ENCODE measurements at places on chromosomes 5 and 9. TPM values are rescaled to one million over a fixed set of nuclear protein-coding genes. Genes with fewer than 3 reads are reported as not detected.

DNA sequence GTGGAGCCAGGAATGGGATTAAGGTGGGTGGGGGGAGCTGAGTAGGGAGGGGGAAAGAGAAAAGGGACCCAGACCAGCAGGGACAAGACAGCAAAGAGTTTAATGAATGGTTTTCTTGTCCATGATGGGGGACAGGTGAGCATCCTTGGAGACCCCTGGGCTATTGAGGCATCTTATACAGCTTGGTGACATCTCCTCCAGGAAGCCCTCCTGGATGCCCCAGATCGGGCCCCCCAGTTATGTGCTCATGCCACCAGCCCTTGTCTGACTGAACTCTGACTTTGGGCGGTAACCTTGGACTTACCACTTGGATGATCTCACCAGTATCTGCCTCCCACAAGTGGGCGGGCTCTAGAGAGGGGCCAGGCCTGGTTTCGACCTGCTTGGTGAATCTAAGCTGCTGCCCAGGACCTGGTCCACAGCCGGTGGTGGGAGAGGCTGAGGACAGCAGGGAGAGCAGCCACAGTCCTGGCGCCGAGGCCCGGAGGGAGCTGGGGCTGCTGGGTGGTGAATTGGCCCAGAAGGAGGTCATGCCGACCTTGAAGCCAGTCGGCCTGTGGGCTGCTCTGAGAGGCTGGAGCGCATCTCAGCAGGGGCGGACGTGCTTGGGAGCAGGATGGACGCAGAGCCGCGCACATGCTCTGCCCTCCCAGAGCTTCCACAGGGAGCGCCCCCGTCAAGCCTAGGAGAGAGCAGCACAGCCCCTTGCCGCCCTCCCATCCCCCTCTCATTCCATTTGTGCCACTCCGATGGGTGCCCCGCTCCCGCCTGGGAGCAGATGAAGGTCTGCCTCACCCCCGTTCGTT is 36.2 kb downstream of the UNC5A start:
- no peak for DNase-seq

CDX1 gene
- total RNA-seq, result not detected

LPCAT1 gene
- total RNA-seq, result 76.5 TPM

DNA sequence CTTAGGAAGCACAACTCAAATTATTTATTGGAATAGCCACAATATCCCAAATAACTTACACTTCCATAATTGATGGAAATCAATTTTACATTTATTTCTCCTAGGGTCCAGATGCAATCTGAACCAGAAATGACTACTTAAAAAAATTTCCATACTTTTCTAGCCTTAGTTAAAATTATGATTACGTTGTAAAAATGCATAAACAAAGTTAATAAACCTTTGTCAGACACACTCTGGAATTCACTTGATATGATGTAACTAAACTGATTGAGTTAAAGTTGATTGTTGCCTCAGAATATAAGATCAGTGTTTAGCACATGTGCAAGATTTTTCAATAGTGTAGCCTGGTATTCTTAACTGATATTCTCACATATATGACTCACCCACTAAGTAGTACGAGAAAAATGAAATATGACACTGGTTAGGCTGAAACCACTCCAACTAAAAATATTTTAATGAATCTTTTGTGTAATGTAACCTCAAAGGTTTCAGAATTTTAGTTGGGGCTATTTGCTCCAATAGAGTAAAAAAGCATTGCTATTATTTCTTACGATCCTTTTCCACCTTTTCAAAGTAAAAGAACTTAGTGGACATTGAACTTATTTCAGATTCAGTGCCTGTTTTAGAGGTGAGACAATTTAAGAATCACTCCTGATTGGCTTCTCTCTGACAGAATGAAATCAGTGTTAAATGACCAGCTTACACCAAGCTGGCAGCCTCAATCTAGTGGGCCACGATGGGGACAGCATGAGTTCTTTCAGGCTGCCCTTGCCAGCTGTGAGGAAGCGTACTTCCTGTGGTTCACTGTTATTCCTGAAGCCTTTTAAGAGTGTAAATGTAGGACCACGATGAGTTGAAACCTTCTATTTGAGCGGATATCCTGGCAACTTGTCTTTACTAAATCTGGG is 277.2 kb upstream of the CDH9 start:
- peak; percentile 63 for DNase-seq
